ENCODE measurements at places on chromosomes 5 and 9. TPM values are rescaled to one million over a fixed set of nuclear protein-coding genes. Genes with fewer than 3 reads are reported as not detected.

Gene CCL21
- total RNA-seq, result 0.26 TPM

Gene PNPLA7
- total RNA-seq, result 0.43 TPM

Gene HAVCR1
- total RNA-seq, result not detected

Gene ABLIM3
- total RNA-seq, result not detected

Gene PCDHGB7
- 1.3 TPM for total RNA-seq

Gene PLEKHG4B
- total RNA-seq, result 0.05 TPM

Gene PCDHGB3
- total RNA-seq, result 0.23 TPM

- H3K27ac ChIP-seq, result no peak overlapping the region
- H3K4me3 ChIP-seq, result no peak overlapping the region
- no peak for DNase-seq
- H3K4me1 ChIP-seq, result peaks cover 11% of the 10 kb centered on the region
- H3K27me3 ChIP-seq, result no peaks in the 10 kb centered on the region
Observed at GRCh38 chr9:105064248-105065097, 136.5 kb upstream of the ABCA1 start.

- no peaks in the 10 kb centered on the region for H3K4me1 ChIP-seq
- no peaks in the 10 kb centered on the region for H3K36me3 ChIP-seq
- H3K4me3 ChIP-seq, result no peak overlapping the region
- H3K27me3 ChIP-seq, result no peaks in the 10 kb centered on the region
- H3K27ac ChIP-seq, result no peak overlapping the region
- no peak for DNase-seq
Observed at GRCh38 chr5:143476601-143477211, 73.2 kb upstream of the NR3C1 start.

DNA sequence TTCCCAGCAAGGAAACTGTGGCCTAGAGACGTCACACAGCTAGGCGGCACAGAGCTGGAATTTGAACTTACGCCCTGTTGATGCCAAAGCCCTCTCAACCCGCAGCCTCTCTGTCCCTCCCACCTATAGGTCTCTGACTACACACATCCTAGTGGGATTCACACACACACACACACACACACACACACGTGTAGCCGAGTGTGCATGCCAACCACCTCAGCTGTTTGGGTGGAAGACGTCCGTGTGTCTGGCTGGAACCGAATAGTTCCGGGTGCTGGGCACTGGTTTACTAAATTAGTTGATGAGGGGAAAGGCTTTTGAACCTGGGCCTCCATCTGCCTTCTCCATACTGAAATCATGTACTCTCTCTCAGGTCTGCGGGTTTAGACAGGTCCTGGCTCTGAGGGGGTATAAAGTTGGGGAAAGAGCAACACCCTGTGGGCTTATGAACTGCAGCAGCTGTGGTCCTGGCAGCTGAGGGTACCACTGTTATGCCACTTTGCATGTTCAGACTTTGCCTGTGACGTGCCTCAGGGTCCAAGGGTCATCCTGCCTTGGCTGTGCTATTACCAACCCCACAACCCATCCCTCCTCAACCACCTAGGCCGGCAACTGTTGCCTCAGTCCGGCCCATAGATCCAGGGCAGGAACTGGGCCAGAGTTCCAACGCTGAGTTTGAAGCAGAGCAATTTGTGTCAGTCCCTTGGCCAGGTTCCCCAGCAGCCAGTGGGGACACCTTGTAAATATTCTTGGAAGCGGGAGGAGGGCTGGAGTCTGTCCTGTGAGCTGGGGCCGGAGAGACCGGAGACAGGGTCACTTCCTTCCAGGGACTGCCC lies 50.5 kb downstream of the PSD2 start:
- DNase-seq, result no peak
- H3K27me3 ChIP-seq, result no peaks in the 10 kb centered on the region
- no peak overlapping the region for H3K27ac ChIP-seq
- no peak overlapping the region for H3K4me3 ChIP-seq
- H3K36me3 ChIP-seq, result no peaks in the 10 kb centered on the region

DNA sequence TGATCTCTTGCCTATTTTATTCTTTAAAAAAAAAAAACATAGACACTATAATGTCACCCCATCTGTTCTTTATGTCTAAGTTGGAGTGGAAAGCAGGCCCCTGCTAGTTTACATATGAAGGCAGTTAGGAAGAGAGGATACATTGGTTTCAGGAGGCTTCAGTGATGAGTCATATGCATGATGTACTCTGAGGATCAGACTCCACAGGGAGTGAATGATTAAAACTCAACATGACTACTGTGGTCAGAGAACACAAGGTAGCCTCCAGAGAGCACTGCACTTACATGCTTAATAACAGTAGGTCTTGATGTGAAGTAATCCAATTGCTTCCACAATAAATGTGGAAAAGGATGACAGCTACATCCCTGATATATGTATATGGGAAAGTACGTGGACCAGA lies 22.7 kb upstream of the FSTL4 start:
- H3K4me1 ChIP-seq, result no peaks in the 10 kb centered on the region
- DNase-seq, result no peak
- no peak overlapping the region for H3K27ac ChIP-seq
- H3K27me3 ChIP-seq, result peaks cover 2% of the 10 kb centered on the region

All from GM12878 (cell line).